Esophagus squamous epithelium (tissue), 5 donors: ENCODE measurements at places on chromosomes 3 and 15. TPM values are rescaled to one million over a fixed set of nuclear protein-coding genes. Genes with fewer than 3 reads are reported as not detected.

The ARHGEF3 gene
- 20.6 TPM for total RNA-seq

The WNT5A gene
- total RNA-seq, result 28.8 TPM

The LIPH gene
- 5.7 TPM for total RNA-seq

The RLBP1 gene
- not detected for total RNA-seq

The PLS1 gene
- total RNA-seq, result 14.8 TPM

The ARHGAP31 gene
- total RNA-seq, result 7.5 TPM

The GOLGA8O gene
- total RNA-seq, result 0.19 TPM

The TRANK1 gene
- total RNA-seq, result 6.3 TPM
